Stimulated activated CD8-positive, alpha-beta memory T cell treated with anti-CD3 and anti-CD28 coated beads, Interleukin-4, amount 100 ng/mL, for 48 hours (primary cell): ENCODE measurements at places on chromosomes 2 and 18.

- no peak for DNase-seq
Measured at GRCh38 chr2:128069769-128070168, 21.2 kb upstream of the UGGT1 start.

- DNase-seq = no peak
Measured at GRCh38 chr2:53511549-53511948, 256.1 kb upstream of the CHAC2 start.

- DNase-seq = no peak
Measured at GRCh38 chr2:235263205-235264120, 230.4 kb upstream of the AGAP1 start.

DNA sequence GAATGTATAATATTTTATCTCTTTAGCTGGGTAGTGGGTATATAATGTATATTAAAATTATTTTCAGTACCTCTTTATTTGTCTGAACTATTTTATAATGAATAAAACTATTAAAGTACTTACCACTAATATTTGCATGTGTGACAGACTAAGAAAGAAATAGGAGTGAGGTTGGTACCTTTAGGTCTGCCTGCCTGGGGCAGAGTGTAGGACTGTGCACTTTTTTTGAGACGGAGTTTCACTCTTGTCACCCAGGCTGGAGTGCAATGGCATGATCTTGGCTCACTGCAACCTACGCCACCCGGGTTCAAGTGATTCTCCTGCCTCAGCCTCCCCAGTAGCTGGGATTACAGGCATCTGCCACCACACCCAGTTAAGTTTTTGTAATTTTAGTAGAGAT is 18.8 kb downstream of the NCOA1 start:
- DNase-seq = no peak
